ENCODE measurements at places on chromosomes 3 and 15.

DNA sequence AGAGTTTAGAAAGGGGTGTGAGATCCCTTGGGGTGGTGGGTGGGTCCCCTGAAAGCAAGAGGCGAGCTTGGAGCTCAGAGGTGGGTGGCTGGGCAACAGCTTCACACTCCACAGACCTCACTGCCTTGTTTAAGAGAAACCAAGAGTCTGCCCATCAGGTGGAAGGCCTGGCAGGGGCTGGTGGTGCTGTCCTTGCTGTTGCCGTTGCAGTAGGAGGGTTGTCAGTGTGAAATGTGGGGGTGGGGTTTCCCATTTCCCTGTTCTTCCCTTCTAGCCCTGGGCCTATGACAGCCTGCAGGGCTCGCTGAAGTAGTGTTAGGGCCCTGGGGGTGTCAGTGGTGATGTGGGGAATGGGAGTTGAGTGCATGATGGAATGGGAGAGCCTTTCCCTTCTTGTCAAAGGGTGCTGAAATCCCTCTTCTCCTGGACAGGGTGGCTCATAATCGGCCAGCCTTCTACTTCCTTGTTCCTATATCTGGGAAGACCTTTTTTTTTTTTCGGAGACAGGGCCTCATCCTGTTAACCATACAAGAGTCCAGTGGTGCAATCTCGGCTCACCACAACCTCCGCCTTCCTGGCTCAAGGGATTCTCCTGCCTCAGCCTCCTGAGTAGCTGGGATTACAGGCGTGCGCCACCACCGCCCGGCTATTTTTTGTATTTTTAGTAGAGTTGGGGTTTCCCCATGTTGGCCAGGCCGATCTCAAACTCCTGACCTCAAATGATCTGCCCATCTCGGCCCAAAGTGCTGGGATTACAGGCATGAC lies 4.3 kb downstream of the PLEKHO2 start:
- DNase-seq, result no peak

DNA sequence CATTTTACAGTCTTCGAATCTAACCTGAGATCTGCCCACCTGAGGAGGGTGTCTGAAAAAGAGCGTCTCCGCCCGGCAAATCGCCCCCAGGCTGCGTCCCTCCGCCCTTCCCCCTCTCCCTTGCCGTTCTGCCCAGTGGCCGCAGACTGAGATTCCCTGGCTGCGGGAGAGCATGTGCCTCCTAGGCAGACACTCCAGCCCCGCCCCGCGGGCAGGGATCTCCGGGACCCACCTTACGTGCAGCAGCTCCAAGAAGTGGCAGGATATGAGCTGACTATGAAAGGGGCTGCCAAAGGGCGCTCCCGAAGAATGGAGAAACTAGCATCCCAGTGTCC lies 2.7 kb upstream of the WNT5A start:
- DNase-seq, result no peak

DNA sequence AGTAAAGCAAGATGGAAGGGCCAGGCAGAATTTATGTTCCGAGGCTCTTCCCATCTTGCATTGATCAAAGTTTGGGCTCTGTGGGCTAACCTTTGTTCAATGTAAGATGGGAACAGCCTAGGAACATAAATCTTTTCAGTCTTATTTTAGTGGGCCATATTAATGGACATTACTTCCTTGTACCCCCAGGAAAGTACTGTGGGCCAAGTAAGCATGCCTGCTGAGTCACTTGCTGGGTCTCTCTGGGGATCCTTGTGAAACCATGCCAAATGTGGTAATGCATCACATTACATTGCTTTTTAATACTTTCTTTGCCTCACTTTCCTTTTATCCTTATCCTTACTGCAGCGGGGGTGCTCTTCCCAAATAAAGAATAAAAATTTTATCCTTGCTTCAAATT lies 349.5 kb upstream of the POU1F1 start:
- no peak for DNase-seq

DNA sequence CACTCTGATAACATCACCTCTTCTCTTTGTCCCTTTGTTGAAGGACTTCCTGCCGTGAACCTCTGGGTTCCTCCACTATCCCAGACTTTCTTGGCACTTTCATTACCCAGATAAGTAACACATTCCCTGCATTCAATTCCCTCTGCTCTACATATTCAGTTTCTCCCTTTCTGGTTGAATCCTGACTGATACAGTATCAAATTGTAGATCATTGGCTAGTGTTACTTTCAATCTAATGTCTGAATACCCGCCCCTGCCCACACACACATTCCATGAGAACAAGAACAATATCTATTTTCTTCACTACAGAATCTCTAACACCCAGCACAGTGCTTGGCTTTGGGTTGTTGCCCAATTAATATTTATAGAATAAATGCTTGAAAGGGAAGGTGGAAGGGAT lies 163.5 kb downstream of the ABHD5 start:
- no peak for DNase-seq

- no peak for DNase-seq
Observed at GRCh38 chr3:128237348-128238183, 84.3 kb downstream of the EEFSEC start.

GRCh38 chr3:14142567-14143270 lies 17.9 kb downstream of the TMEM43 start:
- peak; percentile 40 for DNase-seq

- DNase-seq, result no peak
Observed at GRCh38 chr3:149390294-149390693, 12.8 kb upstream of the TM4SF1 start.

DNA sequence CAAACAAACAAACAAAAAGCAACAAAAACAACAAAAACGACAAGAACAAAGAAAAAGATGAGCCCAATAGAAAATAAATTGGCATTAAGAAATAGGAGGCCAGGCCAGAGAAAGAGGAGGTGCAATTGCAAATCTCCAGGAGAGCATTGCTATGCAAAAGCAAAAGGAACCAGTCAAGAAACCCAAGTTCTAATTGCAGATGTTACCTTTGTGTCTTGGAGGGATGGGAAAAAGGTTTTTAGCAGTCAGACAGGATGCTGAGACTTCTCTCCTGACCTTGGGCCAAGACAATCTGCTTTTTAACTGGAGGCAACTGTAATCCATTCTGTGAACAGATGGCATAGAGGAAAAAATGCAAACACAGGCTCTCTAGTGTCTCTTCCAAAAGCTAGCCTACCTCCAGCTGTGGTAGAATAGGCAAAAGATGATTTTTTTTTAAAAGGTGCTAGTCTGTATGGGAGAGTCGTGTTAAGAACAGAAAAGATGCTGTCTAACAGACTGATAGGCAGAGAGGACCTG lies 56.4 kb downstream of the LSAMP start:
- DNase-seq, result no peak

DNA sequence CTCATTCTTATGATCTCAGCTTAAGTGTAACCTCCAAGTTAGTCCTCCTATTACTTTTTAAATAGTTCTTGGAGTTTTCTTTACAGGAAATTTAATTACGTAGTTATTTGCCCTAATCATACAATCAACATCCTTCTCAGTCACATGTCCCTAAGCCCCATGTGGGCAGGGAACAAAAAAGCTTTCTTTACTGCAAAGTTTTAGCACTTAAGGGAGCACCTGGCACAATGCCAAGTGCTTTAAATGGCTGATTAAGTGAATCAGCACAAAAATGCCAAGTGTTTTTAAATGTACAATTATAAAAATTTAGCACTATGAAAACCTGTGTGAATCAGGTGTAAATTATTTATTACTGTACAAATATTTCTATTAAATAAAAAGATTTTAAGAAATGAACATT lies 445.3 kb downstream of the C3orf38 start:
- DNase-seq, result no peak

GRCh38 chr3:12286504-12286903 lies 2.4 kb upstream of the PPARG start:
- DNase-seq, result no peak

- no peak for DNase-seq
Observed at GRCh38 chr15:60508442-60508841, 29.5 kb upstream of the ICE2 start.

- no peak for DNase-seq
Observed at GRCh38 chr3:57889807-57890206, 118.4 kb upstream of the FLNB start.

- DNase-seq, result no peak
Observed at GRCh38 chr3:52452570-52453221, 1.1 kb downstream of the TNNC1 start.

DNA sequence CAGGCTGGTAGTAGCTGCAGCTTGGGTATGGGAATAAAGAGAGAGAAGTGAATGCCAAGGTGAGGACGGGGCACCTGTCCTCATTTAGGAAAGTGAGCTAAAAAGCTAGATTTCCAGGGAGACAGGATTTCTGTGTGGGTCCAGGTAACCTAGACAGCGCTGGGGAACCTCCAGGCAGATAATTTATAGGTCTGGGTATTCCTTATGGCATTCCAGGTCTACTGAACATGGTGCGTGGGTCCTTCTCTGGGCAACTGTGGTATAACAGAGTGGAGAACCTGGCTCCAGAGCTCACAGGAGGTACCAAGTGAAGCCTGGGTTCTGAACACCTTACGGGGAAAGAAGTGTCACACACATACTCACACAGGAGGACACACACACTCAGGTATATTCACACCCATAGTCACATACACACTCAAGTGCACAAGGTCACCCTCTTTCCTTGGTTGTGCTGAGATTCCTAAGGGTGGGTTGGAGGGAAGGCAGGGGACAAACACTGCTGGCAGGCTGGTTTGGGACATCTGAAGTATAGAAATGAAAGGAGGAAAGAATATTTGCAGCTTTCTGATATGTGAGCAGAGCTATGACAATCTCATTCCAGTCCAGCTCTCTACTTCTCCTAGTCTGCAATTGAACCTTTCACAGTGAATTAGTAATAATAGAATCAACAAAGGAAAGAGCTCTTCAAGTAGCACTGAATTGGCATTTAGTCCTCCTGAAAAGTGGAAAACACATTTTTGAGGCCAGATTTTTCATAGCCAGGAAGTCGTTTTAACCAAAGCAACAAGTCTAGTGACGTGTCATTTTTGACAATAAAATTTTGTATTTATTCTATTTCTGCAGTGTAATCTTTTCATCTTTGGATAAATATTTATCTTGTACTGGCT lies 37.4 kb upstream of the ITGA11 start:
- DNase-seq, result no peak

GRCh38 chr15:71468715-71469114 lies 341.6 kb upstream of the NR2E3 start:
- DNase-seq, result no peak

- DNase-seq, result no peak
Observed at GRCh38 chr15:35560258-35560657, 14.3 kb upstream of the DPH6 start.

DNA sequence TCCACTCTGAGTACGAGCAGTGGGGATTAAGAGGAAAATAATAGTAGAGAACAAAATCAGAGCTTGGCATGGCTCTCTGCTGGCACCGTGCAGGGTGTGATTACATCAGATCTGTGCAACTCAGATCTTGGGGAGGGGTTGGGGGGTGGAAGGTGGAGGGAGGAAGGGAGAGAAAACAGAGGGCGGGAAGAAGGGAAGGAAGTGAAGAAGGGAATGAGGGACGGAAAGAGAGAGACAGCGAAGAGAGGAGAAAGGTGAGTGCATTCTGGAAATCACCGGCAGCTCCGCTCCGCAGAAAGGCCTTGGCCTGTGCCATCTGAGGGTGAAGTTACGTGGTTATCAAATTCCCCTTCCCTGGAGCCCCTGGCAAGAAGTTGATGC lies 31.0 kb upstream of the ADAMTS17 start:
- no peak for DNase-seq

DNA sequence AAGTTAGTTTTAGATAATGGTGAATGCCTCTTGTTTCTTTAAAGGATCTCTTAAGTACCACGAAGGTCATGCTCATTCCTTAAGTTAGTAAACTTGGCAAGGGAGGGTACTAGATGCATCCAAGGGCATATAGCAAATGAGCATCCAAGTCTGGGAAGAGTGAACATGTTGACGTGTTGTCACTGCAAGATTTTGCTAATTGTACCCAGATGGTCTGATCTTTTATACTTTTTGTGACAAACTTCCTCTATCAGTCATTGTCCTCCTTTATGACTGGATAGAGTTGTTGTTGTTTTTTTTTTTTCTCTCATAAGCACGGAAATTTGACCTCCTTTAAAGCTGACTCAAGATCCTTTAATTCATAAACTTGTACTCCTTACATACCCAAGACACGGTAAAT lies 121.3 kb downstream of the CHST2 start:
- DNase-seq, result no peak

GRCh38 chr3:190414297-190414696 lies 26.3 kb downstream of the CLDN16 start:
- no peak for DNase-seq

- no peak for DNase-seq
Observed at GRCh38 chr15:94322141-94322540, 90.8 kb downstream of the MCTP2 start.

DNA sequence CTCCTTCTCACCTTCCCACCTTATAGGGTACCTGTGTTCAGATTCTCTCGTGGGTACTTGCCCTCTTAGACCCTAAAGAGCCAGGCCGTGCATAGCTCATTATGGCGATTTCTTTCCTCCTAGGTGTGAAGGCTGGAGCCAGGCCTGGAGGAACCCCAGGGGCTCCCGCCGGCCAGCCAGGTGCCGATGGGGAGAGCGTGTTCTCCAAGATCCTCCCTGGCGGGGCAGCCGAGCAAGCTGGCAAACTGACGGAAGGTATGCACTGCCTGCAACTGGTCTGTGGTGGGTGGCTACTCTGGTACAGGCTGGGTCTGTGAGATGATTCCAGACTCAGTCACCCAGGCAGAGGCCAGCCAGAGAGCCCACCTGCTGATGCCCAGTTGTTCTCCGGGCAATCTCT lies 9.9 kb upstream of the APEH start:
- no peak for DNase-seq

DNA sequence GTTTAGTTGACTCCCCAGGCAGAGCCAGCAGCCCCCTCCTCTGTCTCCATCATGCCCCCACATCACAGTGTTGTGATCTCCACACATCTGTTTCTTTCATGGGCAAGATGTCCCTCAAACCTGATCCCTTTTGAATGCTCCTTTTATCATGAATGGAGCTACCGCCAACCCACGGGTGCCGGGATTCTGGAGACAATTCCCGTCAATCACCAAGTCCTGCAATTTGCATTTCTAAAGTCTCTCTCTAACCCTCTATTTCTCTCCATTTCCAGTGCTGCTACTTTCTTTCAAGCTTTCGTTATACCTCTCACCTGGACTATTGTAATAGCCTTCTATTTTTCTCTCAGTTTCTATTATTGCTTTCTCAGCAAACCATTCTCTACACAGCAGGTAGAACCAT lies 89.7 kb upstream of the CCNL1 start:
- DNase-seq, result no peak

DNA sequence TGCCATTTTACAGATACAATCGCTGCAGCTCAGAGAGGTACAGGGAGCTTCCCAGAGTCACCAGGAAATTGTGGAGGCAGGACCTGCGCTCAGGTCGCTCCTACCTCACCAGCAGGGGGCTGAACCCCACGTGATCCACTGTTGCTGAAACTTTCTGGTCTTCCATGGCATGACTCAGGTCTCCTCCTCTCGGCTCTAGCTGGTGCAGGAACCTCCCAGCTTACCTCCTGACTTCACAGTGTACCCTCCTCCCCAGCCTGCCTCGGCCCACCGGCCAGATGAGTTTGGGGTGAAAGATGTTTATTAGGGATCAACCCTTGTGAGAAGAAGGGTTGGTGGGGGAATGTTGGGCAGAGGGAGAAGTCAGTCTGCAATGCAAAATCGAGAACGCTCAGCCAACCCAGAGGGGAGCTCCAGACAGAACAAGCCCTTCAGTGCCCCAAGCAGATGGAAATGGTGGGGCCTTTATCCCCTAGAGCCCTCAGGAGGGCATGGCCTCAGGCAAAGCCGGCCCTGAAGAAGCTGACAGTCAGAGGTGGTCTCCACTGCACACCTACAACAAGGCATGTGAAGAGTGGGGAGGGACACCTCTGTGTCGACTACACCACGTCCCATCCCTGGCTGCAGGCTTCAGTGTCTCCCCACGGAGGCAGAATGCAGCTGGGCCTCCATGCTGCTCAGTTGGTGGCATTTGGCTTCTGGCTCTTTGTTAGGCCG lies 118.6 kb upstream of the PRR20G start:
- DNase-seq, result peak; percentile 5

GRCh38 chr3:189982321-189982945 lies 138.3 kb downstream of the P3H2 start:
- DNase-seq, result no peak

All from stimulated activated CD4-positive, alpha-beta T cell treated with anti-CD3 and anti-CD28 coated beads, Interleukin-12 subunit alpha, Interleukin-12 subunit beta, amount 100 ng/mL, for 48 hours (primary cell).